ENCODE measurements at places on chromosomes 5 and 9.
A peak's percentile ranks its signal among the peaks of the same experiment; 100 is the strongest.

DNA sequence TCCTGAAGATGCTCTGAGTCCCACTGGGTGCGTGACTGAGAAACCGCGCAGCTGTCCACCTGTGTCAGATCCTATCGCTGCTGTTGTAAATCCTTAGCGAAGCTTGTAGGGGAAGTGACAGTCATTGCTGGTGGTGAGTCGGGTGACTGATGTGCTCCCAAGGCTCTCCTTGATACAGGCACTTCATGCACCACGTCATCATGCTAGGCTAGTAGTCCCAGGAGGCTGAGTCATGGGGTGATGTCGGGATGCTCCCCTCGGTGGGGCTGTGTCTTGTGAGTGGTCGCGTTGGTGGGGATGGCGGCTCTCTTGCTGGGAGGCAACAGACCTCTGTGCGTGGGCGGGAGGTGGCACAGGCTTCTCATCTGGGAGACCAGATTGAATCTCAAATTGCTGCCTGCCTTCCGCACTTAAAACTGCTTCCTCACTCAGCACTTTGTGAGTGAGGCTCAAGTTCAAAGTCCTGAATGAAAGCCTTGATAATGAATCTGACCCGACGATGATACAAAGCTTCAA lies 84.7 kb downstream of the CSNK1A1 start:
- H3K36me3 ChIP-seq, result no peaks in the 10 kb centered on the region
- H3K4me3 ChIP-seq, result no peak overlapping the region
- H3K4me1 ChIP-seq, result peaks cover 23% of the 10 kb centered on the region
- H3K27ac ChIP-seq, result no peak overlapping the region
- no peaks in the 10 kb centered on the region for H3K27me3 ChIP-seq

DNA sequence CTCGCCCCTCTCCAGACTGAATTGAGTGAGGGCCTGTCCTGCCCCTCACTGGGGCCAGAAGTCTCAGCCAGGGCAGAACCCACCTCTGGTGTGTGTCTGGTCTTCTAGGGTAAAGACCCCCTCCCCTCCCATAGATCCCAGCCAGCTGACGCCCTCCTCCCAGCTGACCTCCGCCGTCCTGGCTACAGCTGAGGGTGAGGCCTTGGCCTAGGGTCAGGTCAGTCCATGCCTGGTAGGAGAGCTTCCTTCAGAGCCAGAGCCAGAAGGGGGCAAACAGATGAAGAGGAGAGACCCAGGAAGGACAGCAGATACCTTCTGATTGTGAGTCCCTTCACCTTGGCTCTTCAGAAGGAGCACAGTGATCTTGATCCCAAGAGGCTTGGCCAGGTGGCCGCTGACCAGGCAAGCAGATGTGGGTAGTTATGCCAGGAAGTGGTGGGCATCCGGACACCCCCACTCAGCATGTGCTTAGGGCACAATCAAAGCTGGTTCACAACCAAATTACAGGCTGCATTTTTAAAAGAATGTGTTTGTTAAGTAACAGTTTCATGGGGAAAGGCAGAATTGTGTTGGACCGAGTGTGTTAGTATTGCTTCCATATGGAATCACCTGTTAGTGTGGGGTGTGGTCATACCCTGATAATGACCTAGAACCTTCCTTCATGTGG lies 29.9 kb downstream of the JADE2 start:
- H3K4me1 ChIP-seq, result peaks cover 56% of the 10 kb centered on the region
- no peak overlapping the region for H3K4me3 ChIP-seq

- H3K27ac ChIP-seq, result peak overlapping the region; percentile 81
- H3K36me3 ChIP-seq, result no peaks in the 10 kb centered on the region
- DNase-seq, result no peak
- H3K27me3 ChIP-seq, result no peaks in the 10 kb centered on the region
- H3K4me3 ChIP-seq, result no peak overlapping the region
These were observed 832.1 kb upstream of the ZNF608 start for GRCh38 chr5:125578551-125578950.

GRCh38 chr9:969310-970150 lies 6.9 kb upstream of the DMRT3 start:
- H3K27me3 ChIP-seq, result no peaks in the 10 kb centered on the region

Data from Panc1 (cell line).